ENCODE measurements at places on chromosomes 2 and 18. TPM values are rescaled to one million over a fixed set of nuclear protein-coding genes. Genes with fewer than 3 reads are reported as not detected.

The CPLX4 gene
- not detected for polyA plus RNA-seq

GRCh38 chr2:165161510-165161909 is 42.3 kb downstream of the SCN3A start:
- H3K36me3 ChIP-seq: no peaks in the 10 kb centered on the region
- H3K4me3 ChIP-seq: no peak overlapping the region
- no peak for DNase-seq
- H3K27me3 ChIP-seq: no peaks in the 10 kb centered on the region

The GRP gene
- not detected for polyA plus RNA-seq

DNA sequence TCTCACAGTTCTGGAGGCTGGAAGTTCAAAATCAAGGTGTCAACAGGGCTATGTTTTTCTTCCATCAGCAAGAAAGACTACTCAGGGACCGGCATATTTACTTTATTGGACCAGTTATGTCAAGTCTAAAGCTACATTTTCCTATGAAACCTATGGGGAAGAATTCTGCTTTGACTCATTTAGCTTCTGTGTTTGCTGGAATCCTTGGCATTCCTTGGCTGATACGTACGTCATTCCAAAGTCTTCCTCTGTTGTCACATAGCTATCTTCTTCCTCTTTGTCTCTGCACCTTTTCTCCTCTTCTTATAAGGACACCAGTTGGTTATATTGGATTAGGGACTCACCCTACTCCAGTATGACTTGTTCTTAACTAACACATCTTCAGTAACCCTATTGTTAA is 137.4 kb upstream of the FBXO11 start:
- H3K4me3 ChIP-seq: no peak overlapping the region
- H3K4me1 ChIP-seq: peaks cover 3% of the 10 kb centered on the region
- no peaks in the 10 kb centered on the region for H3K36me3 ChIP-seq
- H3K27ac ChIP-seq: no peak overlapping the region
- DNase-seq: no peak

- no peaks in the 10 kb centered on the region for H3K27me3 ChIP-seq
- DNase-seq: no peak
- no peaks in the 10 kb centered on the region for H3K36me3 ChIP-seq
- no peak overlapping the region for H3K27ac ChIP-seq
Observed at GRCh38 chr2:27721335-27721734, 50.2 kb upstream of the MRPL33 start.

GRCh38 chr2:98897746-98898145 is 38.3 kb downstream of the CRACDL start:
- H3K27ac ChIP-seq: no peak overlapping the region
- H3K4me1 ChIP-seq: no peaks in the 10 kb centered on the region
- H3K36me3 ChIP-seq: no peaks in the 10 kb centered on the region
- peaks cover 2% of the 10 kb centered on the region for H3K27me3 ChIP-seq

DNA sequence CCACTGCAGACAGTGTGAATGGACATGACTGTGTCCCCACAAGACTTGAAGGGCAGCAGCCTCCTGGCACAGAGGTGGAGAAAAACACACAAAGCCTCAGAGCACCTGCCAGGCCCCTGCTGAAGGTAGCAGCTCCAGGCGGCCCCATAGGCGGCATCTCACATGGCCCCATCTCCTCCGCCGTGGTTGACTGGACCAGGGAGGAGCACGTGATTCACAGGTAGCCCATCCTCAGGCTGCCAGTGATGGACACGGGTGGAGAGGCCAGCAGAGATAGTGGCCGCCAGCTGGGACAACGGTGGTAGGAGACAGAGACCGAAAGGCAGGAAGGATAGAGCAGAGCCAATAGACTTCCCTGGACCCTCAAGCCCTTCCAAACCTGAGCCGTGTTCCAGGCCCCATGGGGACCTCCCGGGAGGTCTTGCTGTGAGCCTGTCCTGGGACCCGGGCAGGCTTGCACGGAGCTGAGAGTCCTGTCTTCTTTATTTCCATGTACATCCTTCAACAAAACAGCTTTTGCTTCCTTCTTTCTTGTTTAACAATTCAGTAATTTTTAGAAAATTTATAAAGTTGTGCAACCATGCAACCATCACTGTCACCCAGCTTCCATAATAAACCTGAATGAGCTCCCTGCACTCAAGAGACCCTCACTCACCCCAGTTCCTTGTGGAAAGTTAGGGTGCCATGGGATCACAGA is 26.9 kb downstream of the GPR55 start:
- no peaks in the 10 kb centered on the region for H3K27me3 ChIP-seq
- no peaks in the 10 kb centered on the region for H3K36me3 ChIP-seq
- H3K4me1 ChIP-seq: peaks cover 26% of the 10 kb centered on the region
- DNase-seq: no peak
- no peak overlapping the region for H3K27ac ChIP-seq
- H3K4me3 ChIP-seq: no peak overlapping the region

DNA sequence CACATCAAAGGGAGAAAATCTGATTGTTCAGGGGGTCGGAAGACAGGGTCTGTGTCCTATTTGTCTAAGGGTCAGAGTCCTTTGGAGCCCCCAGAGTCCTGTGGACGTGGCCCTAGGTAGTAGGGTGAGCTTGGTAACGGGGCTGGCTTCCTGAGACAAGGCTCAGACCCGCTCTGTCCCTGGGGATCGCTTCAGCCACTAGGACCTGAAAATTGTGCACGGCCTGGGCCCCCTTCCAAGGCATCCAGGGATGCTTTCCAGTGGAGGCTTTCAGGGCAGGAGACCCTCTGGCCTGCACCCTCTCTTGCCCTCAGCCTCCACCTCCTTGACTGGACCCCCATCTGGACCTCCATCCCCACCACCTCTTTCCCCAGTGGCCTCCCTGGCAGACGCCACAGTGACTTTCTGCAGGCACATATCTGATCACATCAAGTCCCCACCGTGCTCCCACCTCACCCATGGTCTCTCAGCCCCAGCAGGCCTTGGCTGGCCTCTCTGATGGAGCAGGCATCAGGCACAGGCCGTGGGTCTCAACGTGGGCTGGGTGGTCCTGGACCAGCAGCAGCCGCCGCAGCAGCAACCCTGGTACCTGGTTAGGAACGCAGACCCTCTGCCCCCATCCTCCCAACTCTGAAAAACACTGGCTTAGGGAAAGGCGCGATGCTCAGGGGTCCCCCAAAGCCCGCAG is 3.8 kb downstream of the PROC start:
- no peak overlapping the region for H3K27ac ChIP-seq
- no peak for DNase-seq

The TXNDC2 gene
- not detected for polyA plus RNA-seq

- no peak overlapping the region for H3K27ac ChIP-seq
- H3K4me3 ChIP-seq: no peak overlapping the region
- H3K27me3 ChIP-seq: no peaks in the 10 kb centered on the region
- H3K36me3 ChIP-seq: no peaks in the 10 kb centered on the region
Observed at GRCh38 chr2:131004446-131005209, 88.6 kb downstream of the FAM168B start.

Data from GM12878 (cell line).